Dorsolateral prefrontal cortex (tissue), 122 donors: ENCODE measurements at places on chromosomes 11 and 22.

- DNase-seq, result no peak
These were observed 494 bp downstream of the CHID1 start for GRCh38 chr11:910044-910588.

DNA sequence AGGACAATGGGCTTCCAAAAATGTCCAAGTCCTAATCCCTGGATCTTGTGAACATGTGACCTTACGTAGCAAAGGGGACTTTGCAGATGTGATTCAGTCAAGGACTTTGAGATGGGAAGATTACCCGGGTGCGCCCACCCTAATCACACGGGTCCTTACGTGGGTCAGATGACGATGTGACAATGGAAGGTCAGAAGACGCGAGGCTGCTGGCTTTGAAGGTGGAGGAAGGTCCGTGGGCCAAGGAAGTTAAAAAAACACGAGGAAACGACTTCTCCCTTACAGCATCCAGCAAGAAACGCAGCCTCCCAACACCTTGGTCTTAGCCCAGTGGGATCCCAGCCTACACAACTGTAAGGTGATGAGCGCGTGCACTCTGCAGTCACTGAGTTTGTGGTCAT is 860.1 kb downstream of the TBC1D22A start:
- no peak for DNase-seq

GRCh38 chr11:124753205-124753604 is 1.1 kb upstream of the VSIG2 start:
- DNase-seq, result no peak

GRCh38 chr11:12434325-12434654 is 56.9 kb downstream of the PARVA start:
- no peak for DNase-seq

DNA sequence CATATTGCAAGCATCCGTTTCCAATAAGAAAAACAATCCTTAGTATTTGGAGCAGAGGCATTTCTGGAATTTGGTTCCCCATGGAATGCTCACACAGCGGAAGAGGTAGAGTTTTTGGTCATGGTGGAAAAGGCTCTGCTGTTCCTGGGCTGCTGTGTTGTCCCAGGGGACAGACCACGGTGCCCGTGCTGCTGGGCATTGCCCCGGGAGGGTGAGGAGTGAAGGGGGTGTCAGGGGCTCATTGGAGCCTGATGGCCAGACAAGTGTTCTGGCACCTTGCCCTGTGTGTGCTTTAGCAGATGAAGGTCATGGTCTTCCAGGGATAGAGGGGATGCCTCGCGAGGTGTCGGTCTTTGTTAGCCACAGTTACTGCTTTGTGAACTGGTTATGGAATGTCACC is 61.2 kb downstream of the MPPED1 start:
- DNase-seq, result no peak

DNA sequence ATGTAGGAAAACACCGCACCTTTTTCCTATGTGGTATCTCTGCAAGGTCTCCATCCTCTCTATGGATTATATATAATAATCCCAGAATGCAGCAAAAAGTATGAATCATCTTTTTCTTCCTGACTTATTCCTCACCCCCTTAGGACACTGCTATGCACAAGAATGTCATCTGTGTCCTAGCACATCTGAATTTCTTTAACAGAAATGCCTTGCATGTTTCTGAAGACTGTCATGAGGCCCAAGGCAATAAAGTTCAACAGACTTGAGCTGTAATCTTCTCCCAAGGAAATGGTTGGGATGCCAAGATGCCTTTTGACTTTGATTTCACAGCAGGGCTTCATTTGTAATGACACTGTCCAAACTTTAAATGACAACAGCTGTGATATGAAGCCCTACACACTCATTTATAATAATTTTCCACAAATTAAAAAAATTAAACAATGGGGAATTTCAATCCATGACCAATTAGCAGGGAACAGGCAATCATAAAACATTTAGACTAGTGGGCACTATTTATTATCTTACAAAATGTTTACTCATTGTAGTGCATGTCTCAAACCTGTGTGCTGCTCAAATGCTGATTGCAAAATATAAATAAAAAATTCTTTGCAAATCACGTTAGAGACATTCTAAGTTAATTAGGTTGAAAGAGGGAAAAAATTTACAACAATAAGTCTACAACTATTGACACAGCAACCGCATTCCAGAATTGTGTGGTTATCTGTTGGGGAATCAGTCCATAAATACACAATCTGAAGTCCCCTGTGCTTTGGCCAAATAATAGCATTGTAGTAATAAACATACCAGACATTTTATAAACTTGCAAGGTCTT is 242.3 kb downstream of the SWAP70 start:
- no peak for DNase-seq

DNA sequence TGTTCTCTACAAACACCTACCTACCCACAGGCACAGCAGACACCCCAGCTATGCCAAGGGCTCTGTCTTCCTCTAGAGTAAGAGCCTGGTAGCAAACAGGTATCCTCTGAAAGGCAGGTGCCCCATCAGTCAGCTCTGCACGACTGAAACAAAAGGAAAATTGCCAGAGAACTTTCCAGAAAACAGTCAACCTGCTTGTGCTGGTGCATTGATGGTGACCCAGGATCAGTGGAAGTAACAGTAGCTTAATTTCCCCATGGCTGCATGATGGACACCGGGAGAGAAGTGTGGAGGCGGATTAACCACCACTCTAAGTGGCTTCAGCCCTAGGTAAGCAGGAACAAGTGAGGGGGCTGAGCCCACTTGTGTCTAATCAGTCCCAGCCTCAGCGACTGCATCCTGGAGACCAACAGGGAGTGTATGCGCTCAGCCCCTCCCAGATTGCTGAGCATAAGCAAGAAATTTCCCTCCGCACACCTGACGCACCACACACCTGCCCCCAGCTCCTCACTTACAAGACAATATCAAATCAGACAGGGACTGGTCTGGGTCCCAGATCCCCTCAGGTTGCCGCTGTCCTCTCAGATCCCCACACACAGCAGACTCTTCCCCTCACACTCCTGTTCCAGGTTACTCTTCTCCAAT is 70.7 kb upstream of the IGLL5 start:
- no peak for DNase-seq

DNA sequence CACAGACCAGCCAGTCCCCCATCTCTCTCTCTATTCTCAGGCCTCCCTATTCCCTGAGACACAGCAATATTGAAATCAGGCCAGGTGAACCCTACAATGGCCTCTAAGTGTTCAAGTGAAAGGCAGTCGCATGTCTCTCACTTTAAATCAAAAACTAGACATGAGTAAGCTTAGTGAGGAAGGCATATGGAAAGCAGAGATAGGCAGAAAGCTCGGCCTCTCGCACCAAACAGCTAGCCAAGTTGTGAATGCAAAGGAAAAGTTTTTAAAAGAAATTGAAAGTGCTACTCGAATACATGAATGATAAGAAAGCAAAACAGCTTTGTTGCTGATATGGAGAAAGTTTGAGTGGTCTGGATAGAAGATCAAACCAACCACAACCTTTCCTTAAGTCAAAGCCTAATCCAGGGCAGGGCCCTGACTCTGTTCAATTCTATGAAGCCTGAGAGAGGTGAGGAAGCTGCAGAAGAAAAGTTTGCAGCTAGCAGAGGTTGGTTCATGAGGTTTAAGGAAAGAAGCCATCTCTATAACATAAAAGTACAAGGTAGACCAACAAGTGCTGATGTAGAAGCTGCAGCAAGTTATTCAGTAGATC is 19.8 kb upstream of the MPZL2 start:
- DNase-seq, result no peak

- DNase-seq, result no peak
These were observed 4.7 kb downstream of the EIF1AD start for GRCh38 chr11:65997286-65997685.

- DNase-seq, result no peak
These were observed 8.8 kb downstream of the ZBED4 start for GRCh38 chr22:49862496-49862776.

DNA sequence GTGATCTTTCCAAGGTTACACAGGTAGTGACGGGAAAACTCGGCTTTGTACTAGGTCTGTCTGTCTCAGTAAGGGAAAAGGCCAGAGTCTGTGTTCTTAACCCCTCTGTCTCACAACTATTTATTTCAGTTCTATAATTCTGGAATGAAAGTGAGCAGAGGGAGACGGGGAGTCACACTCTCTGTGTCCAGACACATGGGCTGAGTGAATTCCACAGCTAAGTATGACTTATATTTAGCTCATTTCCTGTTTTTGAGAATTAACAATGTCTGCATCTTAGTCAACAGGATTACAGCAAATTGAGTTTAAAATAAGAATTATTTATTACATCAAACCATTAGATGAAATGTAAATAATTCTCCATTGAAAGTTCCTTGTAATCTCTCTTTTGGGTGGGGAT is 62.5 kb upstream of the OR4B1 start:
- DNase-seq, result no peak

DNA sequence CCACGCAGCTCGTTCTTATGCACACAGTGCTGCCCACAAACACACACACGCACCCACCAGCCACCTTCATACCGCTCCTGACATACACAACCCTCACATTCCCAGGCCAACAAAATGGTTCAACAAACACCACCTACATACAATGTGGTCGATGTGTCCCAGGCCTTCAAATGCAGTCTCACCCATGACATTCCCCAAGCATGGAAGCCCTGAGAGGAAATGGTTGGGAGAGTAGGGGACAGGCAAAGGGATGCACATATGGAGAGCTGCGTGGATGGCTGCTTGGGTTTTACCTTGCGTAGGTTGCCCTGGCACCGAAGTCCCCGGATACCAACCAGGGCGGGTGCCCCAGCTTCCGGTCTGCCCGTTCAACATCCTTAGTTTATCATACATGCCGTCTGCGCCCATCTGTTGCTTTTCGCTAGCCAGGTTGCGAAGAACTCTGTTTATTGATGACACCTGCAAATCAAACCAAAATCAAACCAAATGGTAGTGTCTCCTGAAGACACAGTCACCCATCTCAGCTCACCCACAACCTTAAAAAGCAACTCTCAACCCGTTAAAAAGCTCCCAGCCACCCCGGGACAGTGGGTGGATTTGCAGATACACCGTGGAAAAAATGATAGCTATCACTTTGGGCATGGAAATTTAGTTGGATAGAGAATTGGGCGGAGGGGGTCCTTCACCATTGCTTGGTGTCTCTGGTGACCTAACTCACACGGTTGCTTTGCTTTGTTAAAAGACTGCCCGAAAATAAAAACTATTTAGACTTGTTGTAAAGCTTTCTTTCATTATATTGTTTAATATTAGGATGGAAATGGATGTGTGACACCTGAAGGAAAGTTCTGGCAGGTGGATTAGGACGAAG is 10.5 kb downstream of the PAX6 start:
- no peak for DNase-seq
